ENCODE measurements at places on chromosomes 7 and 10.

DNA sequence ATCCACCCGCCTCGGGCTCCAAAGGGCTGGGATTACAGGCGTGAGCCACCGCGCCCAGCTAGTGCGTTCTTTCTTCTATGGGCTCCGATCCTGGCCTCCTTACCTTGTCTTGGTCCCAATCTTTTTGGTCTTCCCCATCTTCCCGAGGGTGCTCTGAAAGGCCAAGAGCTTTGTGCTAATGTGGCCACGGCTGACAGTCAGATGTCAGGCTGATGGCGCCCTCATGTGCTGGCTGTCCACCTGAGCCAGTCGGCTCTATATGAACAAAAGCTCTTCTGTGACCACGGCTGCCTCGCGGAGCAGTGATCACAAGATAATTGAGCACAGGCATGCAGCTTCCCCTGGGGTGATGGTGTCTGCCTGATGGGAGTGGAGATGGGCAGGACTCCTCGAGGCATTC, 11.0 kb upstream of the AHCYL2 start:
- no peak for DNase-seq

GRCh38 chr7:81441750-81442149, 328.1 kb downstream of the HGF start:
- DNase-seq = no peak

DNA sequence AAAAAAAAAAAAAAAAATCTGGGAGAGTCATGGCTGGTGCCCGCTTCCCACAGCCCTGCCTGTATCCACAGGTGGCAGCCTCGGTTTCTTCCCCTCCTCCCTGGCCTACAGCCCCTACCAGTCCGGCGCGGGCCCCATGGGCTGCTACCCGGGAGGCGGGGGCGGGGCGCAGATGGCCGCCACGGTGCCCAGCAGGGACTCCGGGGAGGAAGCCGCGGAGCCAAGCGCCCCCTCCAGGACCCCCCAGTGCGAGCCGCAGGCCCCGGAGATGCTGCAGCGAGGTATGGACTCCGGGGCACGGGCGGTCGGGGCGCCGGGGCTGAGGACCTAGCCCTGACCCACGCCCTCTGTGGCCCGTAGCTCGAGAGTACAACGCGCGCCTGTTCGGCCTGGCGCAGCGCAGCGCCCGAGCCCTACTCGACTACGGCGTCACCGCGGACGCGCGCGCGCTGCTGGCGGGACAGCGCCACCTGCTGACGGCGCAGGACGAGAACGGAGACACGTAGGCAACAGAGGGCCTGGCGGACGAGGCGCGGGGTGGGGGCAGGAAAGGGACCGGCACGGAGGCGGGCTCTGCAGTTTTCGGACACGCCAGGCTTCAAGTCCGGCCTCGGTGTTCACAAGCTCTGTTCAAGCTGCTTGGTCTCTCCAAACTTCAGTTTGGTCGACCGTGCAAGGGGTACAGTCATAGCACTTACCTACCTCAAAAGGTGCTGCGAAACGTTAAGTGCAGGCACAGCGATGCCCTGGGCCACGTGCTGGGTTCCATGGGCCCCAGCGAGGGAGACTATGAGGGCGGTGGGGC, 3.9 kb downstream of the NFKB2 start:
- peak; percentile 88 for DNase-seq

DNA sequence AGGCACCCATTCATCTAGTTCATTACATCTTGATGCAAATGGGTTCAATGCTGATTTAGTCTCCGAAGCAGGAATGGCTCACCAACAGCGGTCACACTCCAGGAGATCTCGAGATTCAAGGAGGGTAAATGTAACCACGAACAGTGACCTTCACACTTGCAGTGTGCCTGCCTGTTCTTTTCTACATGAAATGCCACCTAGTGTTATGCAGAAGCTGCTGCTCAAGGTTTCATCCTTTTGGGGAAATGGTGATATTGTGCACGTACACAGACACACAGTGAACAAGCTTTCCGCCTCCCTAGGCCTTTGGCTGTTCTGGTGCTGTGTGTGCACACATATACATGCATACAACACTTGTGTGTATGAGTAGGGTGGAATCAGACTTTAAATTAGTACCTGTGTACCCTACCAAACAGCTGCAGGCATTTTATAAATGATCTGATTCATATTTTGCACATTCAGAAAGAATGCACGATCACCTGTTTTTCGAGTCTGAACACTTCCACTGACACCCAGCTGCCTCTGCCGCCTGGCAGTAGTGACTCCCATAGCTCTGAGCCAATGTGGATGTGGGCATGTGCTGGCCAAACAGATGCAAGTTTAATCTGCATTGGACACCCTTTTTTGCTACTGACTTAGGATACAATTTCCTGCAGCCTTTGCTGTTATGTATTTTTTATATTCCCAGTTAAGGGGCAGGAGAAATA, 100.5 kb downstream of the TACC2 start:
- DNase-seq = no peak

- no peak for DNase-seq
Measured at GRCh38 chr10:18205098-18205834, 65.0 kb downstream of the CACNB2 start.

GRCh38 chr10:1189166-1190051, 133.2 kb downstream of the WDR37 start:
- DNase-seq = no peak

GRCh38 chr7:45176886-45177731, 19.5 kb downstream of the RAMP3 start:
- no peak for DNase-seq

DNA sequence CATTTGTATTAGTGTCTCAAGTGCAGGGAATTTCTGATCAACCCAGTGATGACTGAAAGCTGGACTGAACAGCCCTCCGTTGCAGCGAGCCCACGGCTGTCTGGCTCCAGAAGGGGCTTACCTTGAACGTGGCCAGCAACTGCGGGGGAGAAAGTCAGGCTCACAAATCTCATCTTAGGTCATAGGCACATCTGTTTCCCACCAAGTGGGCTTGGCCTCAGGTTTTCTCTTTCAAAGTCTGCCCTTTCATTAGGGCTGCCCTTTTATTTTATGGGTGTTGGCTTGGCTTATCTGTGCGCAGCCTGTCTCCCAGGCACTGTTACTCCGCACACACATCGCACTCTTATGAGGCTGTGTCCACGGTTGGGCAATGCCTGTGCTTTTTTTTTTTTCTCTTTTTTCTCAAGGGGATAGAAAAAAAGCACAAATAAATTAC, 178.0 kb downstream of the JCAD start:
- DNase-seq = no peak

- DNase-seq = no peak
Measured at GRCh38 chr10:17445400-17445998, 8.9 kb downstream of the ST8SIA6 start.

- DNase-seq = no peak
Measured at GRCh38 chr7:80453699-80454340, 58.0 kb downstream of the GNAT3 start.

GRCh38 chr7:107370816-107371215, 99.0 kb upstream of the GPR22 start:
- no peak for DNase-seq

DNA sequence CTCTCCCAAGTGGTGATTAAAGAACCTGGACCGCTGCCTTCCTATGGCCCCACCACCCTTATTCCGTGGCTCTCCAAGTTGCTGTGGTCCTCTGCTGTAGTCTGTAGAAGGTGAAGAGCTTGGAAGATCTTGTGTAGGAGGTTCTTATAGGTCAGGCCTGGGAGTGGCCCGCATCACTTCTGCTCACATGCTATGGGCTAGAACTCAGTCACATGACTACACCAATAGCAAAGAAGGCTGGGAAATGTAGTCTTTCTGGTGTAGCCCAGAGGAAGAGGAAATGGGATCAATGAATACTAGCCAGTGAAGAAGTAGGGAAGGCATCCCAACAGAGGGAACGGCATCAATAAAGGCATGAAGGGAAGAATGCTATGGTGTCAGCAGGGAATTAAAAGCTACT, 41.3 kb upstream of the AOAH start:
- no peak for DNase-seq

DNA sequence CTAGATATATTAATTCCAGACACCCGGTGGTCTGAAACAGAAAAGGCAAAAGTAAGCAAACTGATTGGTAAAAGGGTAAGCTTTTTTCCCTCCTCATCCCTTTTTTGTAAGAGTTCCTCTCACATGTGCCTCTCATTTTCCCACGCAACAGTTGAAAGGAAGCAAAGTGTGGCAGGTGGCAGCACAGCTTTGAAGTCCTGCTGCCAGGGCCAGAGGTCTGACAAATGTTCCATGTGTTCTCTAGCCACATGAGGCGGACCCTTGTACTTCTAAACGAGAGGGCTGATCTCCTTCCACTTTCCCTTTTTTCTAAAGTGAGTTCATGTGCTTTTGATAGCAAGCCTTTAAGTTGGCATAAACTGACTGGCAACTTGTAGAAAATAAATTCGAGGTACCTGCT, 217.5 kb downstream of the POLR1F start:
- DNase-seq = no peak

DNA sequence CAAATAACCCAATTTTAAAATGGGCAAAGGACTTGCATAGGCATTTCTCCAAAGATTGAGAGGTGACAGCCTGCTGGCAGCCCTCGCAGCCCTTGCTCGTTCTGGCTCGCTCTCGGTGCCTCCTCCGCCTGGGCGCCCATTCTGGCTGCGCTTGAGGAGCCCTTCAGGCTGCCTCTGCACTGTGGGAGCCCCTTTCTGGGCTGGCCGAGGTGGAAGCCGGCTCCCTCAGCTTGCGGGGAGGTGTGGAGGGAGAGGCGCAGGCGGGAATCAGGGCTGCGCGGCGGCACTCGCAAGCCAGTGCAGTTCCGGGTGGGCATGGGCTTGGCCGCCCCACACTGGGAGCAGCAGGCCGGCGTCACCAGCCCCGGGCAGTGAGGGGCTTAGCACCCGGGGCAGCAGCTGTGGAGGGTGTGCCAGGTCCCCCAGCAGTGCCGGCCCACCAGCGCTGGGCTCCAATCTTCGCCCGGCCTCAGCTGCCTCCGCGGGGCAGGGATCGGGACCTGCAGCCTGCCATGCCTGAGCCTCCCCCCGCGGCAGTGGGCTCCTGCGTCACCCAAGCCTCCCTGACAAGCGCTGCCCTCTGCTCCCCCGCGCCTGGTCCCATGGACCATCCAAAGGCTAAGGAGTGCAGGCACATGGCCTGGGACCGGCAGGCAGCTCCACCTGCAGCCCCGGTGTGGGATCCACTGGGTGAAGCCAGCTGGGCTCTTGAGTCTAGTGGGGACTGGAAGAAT, 54.0 kb upstream of the GALNT17 start:
- no peak for DNase-seq

DNA sequence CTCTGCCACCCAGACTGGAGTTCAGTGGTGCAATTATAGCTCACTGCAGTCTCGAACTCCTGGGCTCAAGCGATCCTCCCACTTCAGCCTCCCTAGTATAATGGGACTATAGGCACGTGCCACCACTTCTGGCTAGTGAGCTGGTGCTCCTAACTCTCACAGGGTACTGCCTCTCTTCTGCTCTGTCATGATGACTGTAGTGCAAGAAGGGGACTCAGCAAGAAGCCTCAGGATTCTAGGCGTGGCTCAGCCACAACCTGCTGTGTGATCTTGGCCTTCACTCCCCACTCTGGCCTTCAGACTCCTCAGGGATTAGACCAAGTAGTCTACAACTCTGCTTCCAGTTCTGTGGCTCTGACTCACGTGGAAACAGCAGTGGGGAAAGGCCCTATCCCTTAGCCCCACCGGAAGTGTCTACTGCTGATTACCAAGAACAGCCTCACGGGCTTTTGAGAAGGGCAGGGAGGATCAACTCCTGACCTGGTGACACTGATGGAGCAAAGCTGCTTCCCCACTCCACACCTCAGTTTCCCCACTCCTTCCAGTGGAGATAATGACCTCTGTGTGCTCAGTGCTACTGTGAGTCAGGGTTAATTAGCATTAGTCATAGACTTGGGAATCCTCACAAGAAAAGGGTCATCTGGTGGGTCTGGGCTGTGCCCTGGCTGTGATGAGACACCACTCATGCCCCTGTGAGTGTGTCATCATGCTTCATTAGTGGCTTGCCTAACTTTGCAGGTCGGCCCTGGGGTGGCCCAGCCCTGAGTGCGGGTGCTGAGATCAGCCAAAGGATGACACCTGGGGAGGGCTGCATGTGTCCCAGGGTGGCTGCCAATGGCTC, 41.1 kb downstream of the ZC3HC1 start:
- peak; percentile 15 for DNase-seq

DNA sequence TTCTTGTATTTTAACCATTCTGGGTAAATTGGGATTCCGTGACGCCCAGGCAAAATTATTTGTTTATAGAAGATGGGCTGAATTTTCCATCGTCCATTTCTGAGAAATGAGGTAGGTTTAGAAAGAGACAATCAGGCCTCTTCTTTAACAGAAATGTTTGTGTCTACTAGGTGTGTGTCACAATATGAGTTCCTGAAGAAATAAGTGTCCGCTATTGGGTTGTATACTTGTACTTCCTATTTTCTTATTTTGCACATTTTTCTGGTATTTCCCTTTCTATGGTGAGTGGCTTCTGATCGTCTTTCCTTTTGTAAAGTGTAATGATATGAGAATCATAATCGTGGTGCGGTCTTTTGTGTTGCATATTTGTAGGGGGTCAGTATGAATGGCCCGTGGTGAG, 83.9 kb downstream of the TCF7L2 start:
- no peak for DNase-seq

GRCh38 chr7:101859411-101860106, 42.1 kb downstream of the CUX1 start:
- no peak for DNase-seq

- no peak for DNase-seq
Measured at GRCh38 chr10:5297466-5297865, 67.3 kb upstream of the UCN3 start.

DNA sequence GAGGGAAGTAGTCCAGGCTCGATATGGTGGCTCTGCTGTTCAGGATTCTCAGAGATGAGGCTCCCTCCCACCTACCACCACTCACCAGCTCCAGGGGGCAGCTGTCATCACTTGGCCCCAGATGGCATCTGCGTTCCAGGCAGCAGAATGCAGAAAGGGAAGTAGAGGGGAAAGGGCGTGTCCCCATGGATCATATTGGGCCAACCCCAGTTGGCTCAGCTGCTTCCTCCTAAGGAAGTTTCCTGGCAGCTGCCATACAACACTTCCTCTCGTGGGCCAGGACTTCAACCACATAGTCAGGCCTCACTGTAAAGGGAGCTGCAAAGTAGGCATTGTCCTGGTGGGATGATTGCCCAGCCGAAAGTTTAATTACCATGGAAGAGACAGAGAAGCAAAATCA, 1.6 kb upstream of the TEX36 start:
- no peak for DNase-seq

DNA sequence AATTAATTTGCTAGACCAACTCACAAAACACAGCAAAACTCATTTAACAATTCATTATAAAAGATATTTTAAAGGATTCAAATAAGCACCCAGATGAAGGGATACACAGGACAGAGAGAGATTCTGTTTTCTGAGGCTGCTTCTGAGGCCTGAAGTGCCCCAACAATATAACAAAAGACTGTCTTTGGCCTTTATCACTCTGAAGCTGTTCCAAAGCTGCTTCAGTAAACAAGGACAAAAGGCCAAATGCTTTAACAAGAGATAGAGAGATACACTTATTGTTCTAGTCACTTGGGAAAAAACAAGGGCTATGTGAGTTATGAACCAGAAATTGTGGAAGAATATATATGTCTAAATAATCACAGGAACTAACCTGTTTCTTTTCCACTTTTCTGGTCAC, 223.7 kb downstream of the CXCL12 start:
- no peak for DNase-seq

GRCh38 chr10:101000915-101001658, 1.5 kb downstream of the LZTS2 start:
- no peak for DNase-seq

- no peak for DNase-seq
Measured at GRCh38 chr10:12902851-12903358, 98.6 kb downstream of the CCDC3 start.

Data from activated T-cell treated with anti-CD3 and anti-CD28 coated beads for 48 hours (primary cell).